MCF 10A (cell line): ENCODE measurements at places on chromosomes 13 and 19.

- DNase-seq = no peak
These were observed 50.8 kb downstream of the RFX2 start for GRCh38 chr19:6059396-6059947.

- no peak for DNase-seq
These were observed 1.0 kb upstream of the MEF2B start for GRCh38 chr19:19170873-19171672.

GRCh38 chr13:24927810-24928404, 163.9 kb downstream of the RNF17 start:
- no peak for DNase-seq

GRCh38 chr13:24650161-24650560, 30.0 kb upstream of the ATP12A start:
- DNase-seq = no peak

GRCh38 chr13:114015969-114016295, 42.1 kb upstream of the C13orf46 start:
- peak; percentile 50 for DNase-seq

GRCh38 chr19:1417145-1417544, 9.8 kb downstream of the DAZAP1 start:
- DNase-seq = no peak

GRCh38 chr19:6812612-6813011, 40.1 kb downstream of the VAV1 start:
- DNase-seq = no peak

- no peak for DNase-seq
These were observed 1165.8 kb downstream of the OLFM4 start for GRCh38 chr13:54194233-54195024.

DNA sequence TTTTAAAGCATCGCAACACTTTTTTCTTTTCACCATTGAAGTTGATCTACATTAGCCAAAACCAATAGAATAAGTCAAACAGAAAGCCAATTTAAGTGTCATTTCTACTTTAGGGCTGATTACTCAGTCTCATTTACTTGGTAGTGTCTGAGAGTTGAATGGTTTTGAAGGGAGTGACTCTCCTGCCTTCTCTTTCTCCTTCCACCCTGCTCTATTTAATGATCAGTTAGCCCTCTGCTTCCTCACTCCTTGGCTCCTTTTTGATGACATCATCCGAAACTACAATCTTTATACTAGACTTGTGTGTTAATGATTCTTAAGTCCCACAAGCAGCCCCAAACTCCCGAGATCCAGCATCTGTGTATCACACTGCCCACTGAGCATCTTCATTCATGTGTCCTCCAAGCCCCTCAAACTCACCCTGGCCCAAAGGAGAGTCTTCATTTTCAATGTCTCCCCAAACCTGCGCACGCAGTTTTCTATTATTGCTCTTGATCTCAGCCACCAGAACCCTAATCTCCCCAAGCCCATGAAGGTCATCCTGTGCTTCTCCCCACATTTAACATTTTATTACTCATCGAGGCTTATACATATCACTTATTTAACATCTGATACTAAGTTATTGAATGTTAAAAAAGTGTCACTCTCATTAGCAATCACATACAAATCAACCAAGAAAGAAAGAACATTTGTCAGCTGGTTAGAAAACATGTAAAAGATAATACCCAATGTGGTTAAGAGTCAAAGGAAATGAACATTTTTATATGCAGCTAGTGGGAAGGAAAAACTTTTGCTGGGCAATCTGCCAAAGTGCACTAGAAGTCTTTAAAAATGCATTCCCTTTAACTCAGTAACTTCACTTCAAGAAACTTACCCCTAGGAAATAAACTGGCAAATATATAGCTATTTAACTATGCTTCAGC, 32.2 kb upstream of the ARGLU1 start:
- peak; percentile 24 for DNase-seq

DNA sequence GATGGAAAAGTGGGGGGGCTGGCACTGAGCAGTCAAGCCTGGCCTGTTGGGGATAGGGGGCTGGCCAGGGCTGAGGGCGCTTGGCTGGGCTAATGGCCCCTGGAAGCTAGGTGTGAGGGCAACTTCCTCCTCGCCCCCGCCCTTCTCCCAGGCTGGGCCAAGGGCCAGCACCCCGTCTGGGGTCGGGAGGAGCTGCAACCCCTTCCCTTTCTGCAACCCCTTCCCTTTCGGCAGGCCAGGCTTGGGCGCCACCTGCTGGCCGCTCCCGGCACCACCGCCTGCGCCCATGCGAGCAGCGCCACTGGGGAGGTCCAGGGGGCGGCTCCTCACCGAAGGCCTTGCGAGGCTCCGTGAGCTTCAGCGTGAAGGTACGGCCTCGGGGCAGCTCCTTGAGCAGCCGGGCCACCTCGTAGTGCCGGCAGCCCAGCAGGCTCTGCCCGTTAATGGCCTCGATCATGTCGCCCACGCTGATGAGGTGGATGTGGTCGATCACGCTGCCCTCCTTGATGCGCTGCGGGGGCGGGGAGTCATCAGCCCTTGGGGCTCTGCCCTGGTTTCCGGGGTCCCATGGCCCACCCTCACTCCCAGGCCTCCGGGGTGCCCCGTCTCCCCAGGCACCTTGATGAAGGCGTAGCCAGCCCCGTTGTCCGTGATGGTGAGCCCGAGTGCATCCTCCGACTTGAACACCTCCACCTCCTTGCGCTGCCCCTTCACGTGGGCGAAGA, 5.0 kb upstream of the PTGER1 start:
- DNase-seq = no peak

- DNase-seq = no peak
These were observed 1750.7 kb upstream of the PCDH20 start for GRCh38 chr13:63166345-63166744.

DNA sequence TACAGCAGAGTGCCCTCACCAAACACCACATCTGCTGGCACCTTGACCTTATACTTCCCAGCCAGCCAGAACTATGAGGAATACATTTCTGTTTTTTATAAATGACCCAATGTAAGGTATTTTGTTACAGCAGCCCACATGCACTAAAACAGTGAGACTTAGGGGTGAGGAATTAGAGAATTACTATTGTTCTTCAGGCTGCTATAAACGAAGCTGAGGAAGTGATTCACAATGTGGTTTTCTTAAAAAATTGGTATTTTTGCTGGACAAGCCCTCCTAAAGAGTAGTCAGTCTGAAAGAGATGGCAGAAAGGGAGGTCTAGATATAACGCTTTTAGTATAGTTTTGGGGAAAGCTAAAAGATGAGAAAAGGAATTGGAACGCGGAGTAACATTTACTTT, 101.0 kb downstream of the SLITRK6 start:
- no peak for DNase-seq

- DNase-seq = no peak
These were observed 376.5 kb downstream of the UQCRFS1 start for GRCh38 chr19:28836421-28836820.

DNA sequence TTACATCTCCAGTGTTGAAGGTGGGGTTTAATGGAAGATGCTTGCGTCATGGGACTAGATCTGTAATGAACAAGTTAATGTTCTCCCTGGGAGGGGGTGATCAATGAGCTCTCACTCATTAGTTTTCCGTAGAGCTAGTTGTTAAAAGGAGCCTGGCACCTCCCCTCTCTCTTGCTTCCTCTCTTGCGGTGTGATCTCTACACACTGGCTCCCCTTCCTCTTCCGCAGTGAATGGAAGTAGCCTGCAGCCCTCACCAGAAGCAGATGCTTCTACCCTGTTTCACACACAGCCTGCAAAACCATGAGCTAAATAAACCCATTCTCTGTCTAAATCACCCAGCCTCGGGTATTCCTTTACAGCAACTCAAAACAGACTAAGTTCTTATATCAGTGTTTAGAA, 318.8 kb downstream of the SLITRK1 start:
- no peak for DNase-seq

GRCh38 chr13:33752597-33752996, 65.4 kb upstream of the RFC3 start:
- DNase-seq = no peak

- DNase-seq = no peak
These were observed 51.5 kb downstream of the ATP7B start for GRCh38 chr13:51959773-51960172.

DNA sequence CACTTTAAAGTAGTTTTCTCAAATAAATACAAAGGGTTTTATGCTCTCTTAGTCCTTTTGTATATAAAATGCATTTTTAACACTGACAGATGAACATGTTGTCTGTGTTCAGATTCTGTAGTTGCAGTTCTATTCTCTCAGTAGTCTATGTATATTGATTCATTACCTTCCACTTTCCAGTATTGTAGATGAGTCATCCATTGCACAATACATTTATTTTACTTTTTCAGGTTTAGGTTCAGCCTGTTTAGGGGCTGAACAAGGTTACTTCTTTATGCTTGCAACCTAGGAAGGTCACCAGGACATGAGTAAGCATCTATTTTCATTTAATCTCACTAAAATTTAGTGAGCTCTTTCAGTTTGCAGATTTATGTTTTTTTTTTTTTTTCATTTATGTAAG, 173.6 kb downstream of the NALCN start:
- peak; percentile 37 for DNase-seq

GRCh38 chr19:43562698-43563241, 12.6 kb downstream of the XRCC1 start:
- peak; percentile 86 for DNase-seq
